ENCODE measurements at places on chromosomes 7 and 10.

DNA sequence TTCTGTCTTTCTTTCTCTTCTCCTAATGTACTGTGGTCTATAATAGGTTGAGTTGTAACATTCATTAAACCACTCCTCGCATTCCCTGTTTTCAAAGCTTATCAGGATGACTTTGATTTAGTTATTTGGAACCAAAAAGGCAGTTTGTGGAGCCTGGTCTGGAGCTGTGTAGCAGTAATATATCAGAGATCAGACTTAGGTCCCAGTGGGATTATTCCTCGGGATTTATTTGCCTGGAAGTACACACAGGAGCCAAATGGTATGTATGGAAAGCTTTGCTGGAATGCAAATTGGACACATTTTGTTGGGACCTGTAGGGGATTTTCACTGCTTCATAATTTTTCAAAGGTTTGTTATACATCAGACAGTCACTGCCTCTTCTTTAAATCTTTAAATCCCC is 40.9 kb downstream of the GBF1 start:
- H3K36me3 ChIP-seq = peaks cover under 1% of the 10 kb centered on the region
- no peak overlapping the region for H3K27ac ChIP-seq
- no peaks in the 10 kb centered on the region for H3K4me1 ChIP-seq
- DNase-seq = no peak

DNA sequence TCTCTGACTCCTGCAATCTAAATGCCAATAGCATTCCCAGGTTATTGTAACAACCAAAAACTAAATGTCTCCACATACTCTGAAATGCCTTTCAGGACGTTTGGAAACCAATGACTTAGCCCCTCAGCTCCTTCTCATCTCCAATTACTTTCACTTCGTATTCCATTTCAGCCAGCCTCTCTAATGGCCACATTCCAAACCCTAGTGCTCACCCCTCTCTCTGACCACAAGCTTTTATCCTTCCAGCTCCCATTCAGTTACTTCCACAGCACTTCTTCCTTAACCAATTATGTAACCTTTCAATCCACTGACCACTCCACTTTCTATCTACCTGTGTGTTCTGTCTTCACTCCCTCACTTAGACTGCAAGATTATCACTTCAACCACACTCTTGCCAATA is 4.3 kb downstream of the NOC3L start:
- no peak overlapping the region for H3K4me3 ChIP-seq
- H3K4me1 ChIP-seq = peaks cover 6% of the 10 kb centered on the region
- no peak overlapping the region for H3K27ac ChIP-seq

GRCh38 chr7:130719541-130719940 is 14.5 kb downstream of the KLF14 start:
- H3K27me3 ChIP-seq = no peaks in the 10 kb centered on the region
- no peak for DNase-seq
- H3K36me3 ChIP-seq = no peaks in the 10 kb centered on the region
- no peaks in the 10 kb centered on the region for H3K4me1 ChIP-seq
- no peak overlapping the region for H3K4me3 ChIP-seq

- no peak overlapping the region for H3K4me3 ChIP-seq
- no peaks in the 10 kb centered on the region for H3K4me1 ChIP-seq
- H3K36me3 ChIP-seq = peaks cover 23% of the 10 kb centered on the region
These were observed 18.0 kb downstream of the ZNF37A start for GRCh38 chr10:38112159-38112558.
